ENCODE measurements at places on chromosomes 6 and 20.

GRCh38 chr20:36145877-36146707 is 8.4 kb upstream of the EPB41L1 start:
- DNase-seq = no peak

DNA sequence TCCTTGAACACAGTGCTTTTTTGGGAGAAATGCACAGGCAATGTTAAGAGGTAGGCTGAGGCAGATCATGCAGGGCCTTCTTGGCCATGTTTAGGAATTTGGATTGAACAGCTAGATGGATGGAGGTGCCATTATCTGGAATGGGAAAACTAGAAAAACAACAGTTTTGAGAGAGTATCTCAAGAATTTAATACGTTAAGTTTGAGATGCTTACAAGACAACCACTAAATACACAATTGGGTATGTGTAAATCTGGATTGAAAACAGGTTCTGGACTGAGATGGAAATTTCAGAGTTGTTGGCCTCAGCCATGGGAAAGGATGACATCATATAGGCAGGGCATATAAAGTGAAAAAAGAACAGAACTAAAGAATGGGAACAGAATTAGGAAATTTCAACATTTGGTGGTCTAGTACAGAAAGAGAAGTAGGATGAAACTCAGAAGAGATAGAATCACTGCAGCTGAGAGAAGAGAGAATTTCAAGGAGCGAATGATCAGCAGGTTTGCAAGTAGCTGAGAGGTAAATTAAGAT is 37.1 kb downstream of the NCOA7 start:
- no peak for DNase-seq

GRCh38 chr20:29410806-29411457 is 1846.5 kb upstream of the DEFB115 start:
- DNase-seq = no peak

- peak; percentile 62 for DNase-seq
Observed at GRCh38 chr6:28281288-28282064, at the start of gene PGBD1. Gene PGBD1 (plus strand): TSS chr6:28281572. CDS start chr6:28283814, 2,242 bp downstream.

- no peak for DNase-seq
Observed at GRCh38 chr6:40406175-40406574, 181.0 kb downstream of the LRFN2 start.

- DNase-seq = no peak
Observed at GRCh38 chr6:105317607-105318533, 85.0 kb downstream of the PREP start.

DNA sequence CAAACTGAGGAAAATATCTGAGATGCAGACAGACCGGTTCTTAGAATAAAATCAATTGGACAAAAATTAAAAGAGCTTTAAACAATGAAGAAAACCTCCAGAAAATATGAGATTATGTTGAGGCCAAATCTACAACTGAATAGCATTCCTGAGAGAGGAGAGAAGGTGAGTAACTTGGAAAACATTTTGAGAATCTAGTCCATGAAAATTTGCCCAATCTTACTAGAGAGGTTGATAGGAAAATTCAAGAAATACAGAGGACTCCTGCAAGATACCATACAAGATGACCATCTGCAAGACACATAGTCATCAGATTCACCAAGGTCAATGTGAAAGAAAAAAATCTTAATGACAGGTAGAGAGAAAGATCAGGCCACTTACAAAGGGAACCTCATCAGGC is 437.7 kb upstream of the ADGRB3 start:
- DNase-seq = no peak

DNA sequence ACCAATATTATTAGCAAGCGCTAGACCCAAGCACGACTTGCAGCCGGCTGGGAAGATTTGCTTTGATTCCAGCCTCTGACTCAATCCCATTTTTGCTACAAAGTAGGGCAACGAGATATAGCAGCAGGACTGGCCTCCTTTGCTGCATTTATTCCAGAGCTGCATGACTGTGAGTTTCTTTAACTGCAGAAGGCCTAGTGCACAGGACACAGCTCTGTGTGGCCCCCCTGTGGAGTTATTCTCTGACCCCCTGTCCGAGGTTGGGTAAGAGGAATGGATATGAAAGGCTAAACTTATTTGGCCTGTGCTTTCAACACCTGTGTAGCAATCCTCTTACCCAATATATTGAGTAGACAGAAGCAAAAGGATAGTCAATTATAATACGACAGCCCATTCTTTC is 133.3 kb upstream of the SPTLC3 start:
- no peak for DNase-seq

DNA sequence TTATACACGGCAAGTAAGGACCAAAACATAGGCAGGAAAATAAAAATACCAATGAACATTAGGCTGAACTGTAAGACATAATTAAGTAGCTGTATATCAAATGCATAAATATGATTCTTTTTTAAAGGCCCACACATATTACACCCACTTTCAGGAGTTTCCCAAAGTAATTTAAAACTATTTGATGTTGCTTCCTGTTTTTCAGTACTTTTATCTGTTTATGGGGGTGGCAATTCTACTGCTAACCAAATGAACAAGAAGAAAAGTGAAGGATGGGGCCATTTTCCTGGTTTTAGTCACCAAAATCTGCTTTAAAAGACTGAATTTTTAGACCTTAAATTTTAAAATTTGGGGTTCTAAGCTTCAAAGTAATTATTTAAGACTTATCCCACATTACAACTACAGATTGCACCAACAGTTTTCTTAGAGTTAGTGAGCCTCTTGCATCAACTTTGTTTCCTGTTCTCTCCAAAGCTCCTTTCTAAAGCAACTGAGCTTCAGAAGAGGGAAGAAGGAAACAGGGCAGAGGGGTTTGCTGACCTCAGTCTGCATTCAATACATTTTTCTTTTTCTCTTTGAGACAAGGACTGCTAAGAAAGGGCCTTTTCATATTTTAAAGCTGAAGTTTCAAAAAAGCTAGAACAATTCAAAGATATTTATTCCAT is 191.0 kb downstream of the BACH2 start:
- no peak for DNase-seq

DNA sequence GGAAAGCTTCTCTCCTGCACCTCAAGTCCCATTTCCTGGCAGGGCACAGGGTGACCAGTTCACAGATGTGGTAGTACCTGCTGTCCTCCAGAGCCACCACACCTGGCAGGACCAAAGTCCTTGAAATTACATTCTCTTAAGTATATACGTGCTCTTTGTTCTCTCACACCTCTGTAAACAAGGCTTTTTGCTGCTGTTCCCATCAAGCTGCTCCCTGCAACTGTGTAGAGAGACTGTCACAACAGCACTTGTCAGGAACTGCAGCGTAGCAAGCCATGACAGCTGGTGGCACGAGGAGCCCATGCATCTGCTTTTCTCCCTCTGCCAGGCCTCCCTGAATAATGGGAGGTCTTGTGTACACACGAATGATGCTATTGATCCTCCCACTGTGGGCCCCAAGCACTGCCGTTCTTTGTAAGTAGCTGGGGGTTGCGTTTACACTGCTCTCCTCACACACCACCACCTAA is 431.8 kb downstream of the CD83 start:
- no peak for DNase-seq

- DNase-seq = peak; percentile 18
Observed at GRCh38 chr6:7468382-7469081, 72.9 kb upstream of the DSP start.

DNA sequence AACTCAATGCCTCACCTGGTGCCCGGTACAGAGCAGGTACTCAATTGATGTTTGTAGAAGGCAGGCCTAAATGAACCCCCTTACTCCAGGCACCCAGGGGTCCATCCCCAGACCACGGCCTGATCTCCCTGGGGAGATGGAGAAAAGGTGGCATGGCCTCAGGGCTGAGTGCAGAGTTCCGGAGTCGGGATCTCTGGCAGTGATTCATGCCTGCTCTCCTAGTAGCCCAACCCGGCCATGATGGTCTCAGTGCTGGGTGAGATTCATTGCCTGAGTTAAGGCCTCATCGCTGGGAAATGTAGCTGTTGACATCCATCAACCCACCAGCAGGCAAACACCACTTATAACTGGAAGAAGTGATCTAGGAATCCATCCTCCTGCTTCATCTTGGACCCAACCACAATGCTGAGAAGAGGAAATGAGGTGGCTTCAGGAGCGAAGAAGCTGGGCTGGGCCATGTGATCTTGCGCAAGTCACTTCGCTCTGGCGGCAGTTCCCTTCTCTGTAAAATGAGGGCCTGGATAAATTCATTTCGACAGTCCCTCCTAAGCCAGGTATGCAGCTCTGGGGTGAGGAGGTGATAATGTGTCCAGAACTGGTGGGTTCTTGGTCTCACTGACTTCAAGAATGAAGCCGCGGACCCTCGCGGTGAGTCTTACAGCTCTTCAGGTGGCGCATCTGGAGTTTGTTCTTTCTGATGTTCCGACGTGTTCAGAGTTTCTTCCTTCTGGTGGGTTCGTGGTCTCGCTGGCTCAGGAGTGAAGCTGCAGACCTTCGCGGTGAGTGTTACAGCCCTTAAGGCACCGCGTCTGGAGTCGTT is 24.7 kb downstream of the ETV7 start:
- no peak for DNase-seq

DNA sequence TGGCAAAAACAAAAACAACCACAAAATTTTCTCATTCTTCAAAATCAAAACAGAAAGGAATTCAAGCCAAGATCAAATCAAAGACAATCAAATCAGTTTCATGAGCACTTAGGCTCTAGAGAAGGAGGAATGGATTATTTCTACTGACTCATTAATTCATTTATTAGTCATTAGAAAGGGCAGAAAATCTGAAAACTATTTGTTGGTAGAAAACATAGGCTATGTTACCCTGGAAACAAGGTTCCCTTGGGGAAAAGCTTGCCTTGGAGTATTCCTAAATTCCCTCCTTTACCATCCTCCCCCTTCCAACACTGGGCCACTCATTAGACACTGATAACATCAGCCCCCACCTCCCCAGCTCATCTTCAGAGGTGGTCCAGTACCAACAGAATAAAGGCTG is 17.5 kb downstream of the KIF16B start:
- DNase-seq = no peak

GRCh38 chr6:36127462-36128016 is 2.8 kb upstream of the MAPK13 start:
- DNase-seq = no peak

DNA sequence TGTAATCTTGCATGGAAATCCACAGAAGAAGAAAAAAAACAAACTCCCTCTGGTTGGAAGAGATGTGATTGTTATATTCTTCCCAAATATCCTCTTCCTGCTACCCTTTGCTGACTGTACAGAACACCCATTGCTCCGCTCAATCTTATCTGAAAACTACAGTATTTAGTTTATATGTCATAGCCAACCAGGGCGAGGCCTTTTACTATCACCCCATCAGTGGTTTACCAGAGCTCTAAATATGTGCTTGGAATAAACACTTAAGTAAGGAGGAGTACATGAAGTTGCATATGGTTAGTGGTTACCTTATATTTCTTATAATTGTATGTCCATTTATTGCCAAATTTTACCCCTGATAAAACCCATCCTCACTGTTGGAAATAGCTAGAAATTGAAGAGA is 12.2 kb downstream of the PRL start:
- no peak for DNase-seq

DNA sequence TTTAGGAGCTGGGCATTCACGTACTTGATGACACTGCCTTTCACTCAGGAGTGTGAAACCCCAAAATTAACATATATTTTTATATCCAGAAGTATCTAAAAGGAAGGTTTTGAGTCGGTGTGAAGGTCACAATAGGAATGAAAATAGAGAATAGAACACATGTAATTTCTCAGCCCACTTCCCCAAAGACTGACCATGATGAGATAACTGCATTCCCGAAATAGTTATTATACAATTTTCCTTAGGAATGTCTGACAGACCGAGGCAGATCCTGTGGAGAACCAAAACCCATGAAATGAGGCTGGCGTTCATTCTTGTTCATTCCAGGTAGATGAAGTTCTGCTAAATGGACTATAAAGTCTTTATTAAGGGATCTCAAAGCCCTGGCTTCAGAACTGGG is 10.3 kb downstream of the NSFL1C start:
- DNase-seq = no peak

DNA sequence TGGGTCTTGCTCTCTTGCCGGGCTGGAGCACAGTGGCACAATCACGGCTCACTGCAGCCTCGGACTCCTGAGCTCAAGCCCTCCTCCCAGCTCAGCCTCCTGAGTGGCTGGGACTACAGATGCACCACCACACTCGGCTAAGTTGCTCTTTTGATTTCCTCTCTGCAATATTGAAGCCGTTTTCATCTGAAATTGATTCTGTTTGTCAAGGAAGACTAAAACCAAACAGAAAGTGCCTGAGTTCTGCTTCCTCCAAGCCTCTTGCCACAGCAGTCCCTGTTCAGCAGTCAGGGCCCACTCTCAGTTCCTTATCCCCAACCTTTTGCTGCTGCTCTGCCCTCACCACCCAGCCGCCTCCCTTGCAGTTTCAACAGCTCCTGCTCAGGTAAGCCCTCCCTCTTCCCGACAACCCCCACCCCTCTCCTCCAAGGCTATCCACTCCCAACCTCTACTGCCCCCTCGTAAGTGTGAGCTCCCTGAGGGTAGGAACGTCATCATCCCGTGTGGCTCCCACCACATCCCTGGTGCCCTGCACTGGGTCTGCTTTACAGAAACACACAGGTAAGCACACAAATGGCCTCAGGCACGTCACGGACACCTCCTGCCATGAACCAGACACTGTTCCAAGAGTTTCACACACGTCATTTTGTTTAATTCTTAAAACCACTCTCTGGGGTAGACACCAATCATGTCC is 70.7 kb upstream of the TAB2 start:
- no peak for DNase-seq

- no peak for DNase-seq
Observed at GRCh38 chr6:56934876-56935275, 20.0 kb upstream of the BEND6 start.

DNA sequence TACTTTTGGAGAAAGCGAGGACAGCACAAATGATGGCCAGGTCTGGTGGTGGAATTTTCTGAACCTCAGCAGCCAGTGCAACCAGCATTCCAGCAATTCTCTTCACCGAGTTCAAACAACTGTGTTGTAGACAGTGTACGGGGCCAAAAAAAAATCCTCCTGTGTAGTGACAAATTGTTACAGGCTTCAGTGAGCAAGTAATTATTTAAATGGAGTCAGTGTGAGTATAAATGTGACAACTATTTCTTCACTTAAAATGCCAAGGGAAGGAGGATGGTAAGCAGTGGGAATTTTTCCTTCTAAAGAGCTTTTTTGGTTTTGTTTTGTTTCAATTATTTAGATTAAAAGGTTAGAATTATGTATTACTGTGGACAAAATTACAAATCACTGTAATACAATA is 154.1 kb downstream of the TMEM242 start:
- no peak for DNase-seq

- no peak for DNase-seq
Observed at GRCh38 chr20:49674383-49675352, 39.0 kb downstream of the B4GALT5 start.

DNA sequence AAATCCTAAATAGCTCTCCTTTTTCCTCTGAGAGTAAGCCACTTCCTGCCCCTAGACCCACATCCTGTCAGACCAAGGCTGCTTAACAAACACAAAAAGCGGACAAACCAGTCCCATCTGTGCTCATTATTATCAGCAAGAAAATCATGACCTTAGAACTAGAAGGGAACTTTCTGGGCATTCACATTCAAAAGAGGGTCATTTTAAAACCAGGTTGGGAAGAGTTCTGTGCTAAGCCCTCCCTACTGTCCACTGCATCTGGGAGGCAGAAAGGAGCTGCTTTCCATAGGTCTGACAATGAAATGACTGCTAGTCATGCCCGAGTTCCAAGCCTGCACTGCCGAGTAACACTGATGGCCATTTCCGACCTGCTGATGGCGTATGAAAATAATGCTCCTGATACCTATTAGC is 15.4 kb downstream of the EZR start:
- no peak for DNase-seq

- DNase-seq = no peak
Observed at GRCh38 chr6:73285674-73286283, 22.8 kb upstream of the KHDC1 start.

GRCh38 chr6:113050010-113050858 is 703.1 kb downstream of the RFPL4B start:
- DNase-seq = no peak

- DNase-seq = no peak
Observed at GRCh38 chr6:110103260-110103659, 76.2 kb downstream of the WASF1 start.

Measured in stimulated activated CD4-positive, alpha-beta T cell treated with anti-CD3 and anti-CD28 coated beads, Interleukin-4, amount 100 ng/mL, for 1 hour (primary cell).